ENCODE measurements at places on chromosomes 12 and 14.

DNA sequence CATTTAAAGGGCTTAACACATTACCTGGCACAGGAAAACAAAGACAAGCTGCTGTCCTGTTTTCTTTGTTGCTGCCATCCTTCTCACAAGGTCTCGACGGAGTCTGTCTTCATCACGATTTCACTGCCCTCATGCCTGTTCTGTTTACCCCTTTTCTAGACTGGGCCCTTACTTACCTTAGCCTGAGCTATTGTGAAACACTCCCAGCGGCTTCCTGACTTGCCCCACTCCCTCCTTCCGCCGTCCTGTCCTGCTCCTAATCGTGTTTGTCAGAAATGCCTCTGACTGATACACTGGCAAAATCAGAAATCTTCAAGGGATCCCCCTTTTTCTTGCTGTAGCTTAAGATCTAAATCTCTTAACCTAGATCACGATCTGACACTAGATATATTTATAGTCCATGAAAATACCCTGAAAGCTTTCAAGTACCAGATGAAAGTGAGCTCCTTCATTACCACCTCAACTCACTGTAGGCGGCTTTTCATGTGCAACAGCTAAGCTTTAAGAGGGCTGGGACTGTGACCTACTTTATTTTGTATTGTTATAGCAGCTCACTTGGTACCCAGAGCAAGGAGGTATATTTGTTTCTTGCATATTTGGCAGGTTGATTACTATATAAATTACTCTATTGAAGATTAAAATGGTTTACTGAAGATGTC is 32.1 kb downstream of the TECPR2 start:
- DNase-seq: no peak

DNA sequence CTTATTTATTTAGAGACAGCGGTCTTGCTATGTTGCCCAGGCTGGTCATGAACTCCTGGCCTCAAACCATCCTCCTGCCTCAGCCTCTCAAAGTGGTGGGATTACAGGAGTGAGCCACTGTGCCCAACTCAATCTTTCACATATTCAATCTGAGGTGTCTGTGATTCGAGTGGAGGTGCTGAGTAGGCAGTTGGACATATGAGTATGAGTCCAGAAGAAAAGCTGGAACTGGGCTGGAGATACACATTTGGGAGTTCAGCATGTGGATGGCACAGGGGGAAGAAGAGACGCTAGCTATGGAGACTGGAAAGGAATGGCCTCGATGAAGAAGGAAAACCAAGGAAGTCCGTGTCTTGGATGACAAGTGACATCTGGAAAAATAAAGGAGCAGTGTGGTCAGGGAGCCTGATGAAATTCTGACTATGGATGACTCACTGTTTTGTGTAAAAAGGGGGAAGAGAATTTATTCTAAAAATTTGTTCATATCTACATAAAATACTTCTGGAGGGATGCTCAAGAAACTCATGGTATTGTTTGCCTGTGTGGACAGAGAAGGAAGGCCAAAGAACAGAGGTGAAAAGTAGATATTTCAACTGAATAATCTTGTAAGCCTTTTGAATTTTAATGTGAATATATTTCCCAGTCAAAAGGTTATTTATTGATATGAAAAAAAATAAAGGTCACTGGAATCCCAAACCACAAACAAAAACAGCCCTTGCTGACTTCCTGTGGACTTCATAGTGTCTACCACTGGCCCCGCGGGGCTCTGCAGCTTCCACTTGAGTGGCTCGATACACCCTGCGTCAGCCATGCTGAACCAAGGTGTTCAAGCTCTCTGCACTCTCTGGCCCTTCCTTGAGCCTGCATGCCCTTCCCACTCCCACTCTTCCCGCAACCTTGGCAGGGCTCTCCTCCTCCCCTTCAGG is 8.9 kb upstream of the LTA4H start:
- DNase-seq: no peak

DNA sequence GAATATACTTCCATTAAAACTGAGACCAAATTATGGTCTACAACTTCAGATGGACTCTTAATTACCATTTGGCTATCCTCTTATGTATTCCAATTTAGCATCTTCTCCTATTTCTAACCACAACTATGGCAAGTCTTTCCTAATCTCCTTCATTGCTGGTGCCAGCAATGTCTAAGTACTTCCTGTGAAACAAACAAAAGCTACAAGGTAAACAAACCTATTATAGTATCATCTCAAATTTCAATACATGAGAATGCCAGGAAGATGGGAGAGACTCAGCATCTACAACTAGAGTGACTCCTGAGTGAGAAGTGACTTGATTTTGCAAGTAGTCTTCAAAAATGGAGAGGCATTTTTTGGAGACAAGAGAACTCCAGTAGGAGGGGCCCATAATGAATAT is 202.9 kb upstream of the ATXN7L3B start:
- DNase-seq: no peak

GRCh38 chr14:104869669-104870367 is 4.8 kb downstream of the CEP170B start:
- DNase-seq: no peak

DNA sequence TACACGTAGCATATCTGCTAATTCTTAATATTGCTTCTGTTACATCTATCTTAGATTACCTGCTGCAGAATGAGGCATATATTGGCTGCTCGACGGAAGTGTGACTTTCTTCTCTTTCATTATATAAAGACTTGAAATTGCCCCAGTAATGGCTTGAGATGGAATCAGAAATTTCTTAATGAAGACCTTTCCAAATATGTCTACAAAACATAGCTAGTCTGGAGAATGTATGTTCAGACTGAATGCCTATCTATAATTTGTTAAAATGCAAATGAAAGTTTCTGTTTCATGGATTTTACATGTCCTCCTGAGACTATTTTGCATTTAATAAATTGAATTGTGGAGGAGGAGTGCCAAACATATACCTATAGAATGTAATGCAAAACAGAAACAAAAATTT is at the start of gene TAS2R10:
TSS of gene TAS2R10 (minus strand) at position 101 of the 400 bp plus-strand sequence. CDS start at position 12, 89 bp downstream.
- DNase-seq: no peak

DNA sequence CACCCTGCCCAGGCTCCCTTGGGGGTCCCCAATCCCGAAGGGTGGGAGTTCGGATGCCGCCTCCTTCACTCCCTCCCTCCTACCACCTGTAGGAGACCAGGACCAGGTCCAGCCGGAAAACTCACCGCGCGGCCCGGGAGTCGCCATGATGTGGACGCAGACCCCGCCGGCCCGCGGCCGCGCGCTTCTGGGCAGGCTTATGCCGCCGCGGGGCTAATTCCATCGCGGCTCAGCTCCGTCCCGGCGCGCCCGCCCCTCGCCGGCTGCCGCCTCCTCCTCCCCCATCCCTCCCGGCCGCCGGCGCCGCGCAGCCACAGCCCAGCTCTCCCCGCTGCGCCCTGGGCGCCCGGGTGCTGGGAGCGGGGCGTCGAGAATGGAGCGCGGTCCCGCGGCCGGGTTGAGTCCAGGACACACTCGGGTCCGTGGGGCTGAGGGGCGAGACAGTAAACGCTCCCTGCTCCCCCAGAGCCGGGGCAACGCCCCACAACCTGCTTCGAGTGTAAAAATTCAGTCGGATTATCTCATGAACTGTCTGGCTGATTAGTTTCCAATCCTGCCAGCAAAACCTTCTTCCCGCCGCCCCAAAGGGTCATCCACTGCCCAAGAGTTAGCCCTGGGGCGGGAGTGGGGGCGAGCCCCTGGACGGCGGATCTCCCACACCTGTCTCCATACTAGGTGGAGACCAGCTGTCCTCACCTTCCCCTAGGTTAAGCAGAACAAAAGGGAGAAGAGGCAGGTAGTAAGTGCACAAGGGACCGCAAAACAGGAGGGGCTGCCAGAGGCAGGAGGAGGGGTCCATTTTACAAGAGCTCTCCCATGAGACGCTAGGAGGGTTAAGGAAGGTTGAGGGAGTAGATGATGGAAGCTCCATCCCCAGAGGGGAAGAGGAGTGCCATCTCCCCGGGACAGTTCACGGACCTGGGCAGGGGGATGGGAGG is at the start of gene ANO2:
TSS of gene ANO2 (minus strand) at position 189 of the 938 bp plus-strand sequence. CDS start at position 147, 42 bp downstream.
- DNase-seq: no peak

Measured in central memory CD8-positive, alpha-beta T cell (primary cell).